ENCODE measurements at places on chromosomes 4 and X.

DNA sequence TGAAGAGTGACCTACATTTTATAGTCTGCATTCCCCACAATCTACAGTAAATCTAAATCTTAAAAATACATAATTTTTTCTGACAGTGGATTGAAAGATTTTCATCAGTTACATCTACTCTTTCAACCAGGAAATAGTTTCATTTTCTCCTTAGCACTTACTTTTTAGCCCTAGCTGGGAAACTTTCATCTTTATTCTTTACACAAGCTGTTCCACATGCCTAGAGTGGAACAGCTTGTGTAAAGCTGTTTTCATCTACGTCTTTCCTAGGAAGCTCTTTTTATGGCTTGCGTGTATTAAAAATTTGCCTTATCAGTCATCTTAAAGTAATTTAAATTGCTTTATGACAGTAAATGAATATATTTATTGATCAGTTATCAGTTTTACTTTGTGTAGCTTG lies 40.5 kb downstream of the RBPJ start:
- no peak for DNase-seq

DNA sequence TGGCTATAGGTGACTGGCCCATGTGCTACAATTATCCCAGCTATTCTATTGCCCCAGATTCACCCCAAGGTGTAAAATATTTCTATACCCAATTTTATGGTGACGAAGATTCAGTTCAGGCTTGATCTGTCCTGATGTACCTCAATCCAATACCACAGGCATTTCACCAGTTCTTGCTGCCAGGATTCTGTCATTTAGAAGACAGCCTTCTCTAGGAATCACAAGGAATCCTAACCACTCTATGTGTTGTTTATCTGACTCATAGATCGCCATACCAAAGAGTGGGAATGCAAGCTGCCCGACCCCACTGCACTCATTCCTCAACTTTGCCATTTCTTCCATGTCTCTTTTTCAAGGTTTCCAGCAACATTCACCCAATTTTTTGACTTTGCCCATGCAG lies 355.0 kb upstream of the EMCN start:
- no peak for DNase-seq

DNA sequence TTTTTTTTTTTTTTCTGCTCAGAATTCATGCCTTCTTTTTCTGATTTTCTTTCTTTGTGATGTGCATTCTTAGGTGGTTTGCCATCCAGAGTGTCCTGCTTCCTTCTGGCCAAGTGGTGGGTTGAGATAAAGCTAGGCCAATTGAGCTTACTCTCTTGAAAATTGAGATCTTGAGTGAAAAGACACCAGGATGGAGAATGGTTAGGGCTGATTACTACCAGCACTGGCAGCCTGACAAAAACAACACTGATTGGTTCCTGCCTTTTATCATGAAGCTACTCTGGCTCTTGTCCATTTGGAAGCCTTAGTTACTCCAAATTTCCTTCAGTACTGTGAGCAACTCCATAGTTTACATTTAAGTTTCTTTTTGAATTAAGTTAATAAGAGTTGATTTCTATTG lies 404.0 kb downstream of the PPARGC1A start:
- DNase-seq, result no peak

GRCh38 chr4:154502111-154502510 lies 10.5 kb upstream of the DCHS2 start:
- no peak for DNase-seq

DNA sequence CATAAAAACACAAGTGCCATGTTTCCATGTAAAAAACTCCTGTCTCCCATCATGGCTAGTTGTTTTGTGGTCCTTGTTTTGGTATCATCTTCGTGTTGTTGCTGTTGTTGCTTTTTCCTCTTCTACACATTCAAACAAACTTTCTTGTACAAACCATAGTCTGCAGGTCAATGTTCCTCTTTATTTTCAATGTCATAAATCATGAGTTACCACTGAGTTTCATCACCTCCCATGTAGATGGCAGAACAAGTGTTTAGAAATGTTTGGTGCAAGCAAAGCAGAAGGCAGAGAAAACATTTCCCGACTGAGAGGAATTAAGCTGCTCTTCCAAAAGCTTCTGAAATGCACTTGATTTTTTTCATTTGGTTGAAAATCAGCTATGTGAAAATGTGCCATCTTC lies 166.0 kb downstream of the ANTXR2 start:
- DNase-seq, result peak; percentile 32

- DNase-seq, result no peak
Measured at GRCh38 chrX:137052643-137053235, 18.9 kb upstream of the GPR101 start.

GRCh38 chr4:166323250-166323649 lies 450.2 kb downstream of the TLL1 start:
- no peak for DNase-seq

GRCh38 chr4:153520801-153521329 lies 54.7 kb downstream of the TMEM131L start:
- DNase-seq, result peak; percentile 70

DNA sequence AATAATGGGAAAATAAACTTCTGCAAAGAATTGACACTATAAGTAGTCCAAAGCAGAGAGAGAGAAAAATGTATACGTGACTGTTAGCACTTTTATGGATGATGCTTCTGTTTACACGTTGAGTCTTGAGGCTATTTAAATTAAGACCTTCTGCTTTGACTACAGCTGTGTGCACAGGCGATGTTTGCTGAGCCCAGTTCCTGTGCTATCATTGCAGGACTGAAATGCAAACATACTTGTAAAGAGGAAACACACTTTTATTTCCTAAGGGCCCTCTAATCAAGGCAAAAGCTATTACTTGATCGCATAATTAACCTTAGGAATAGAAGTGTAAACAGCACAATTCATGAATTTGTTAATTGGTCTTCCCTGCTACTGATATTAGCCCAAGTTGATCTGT lies 226.9 kb downstream of the FBXW7 start:
- DNase-seq, result no peak

- no peak for DNase-seq
Measured at GRCh38 chrX:23938690-23939089, 30.9 kb downstream of the CXorf58 start.

- DNase-seq, result no peak
Measured at GRCh38 chr4:68021185-68021584, 57.9 kb upstream of the TMPRSS11A start.

DNA sequence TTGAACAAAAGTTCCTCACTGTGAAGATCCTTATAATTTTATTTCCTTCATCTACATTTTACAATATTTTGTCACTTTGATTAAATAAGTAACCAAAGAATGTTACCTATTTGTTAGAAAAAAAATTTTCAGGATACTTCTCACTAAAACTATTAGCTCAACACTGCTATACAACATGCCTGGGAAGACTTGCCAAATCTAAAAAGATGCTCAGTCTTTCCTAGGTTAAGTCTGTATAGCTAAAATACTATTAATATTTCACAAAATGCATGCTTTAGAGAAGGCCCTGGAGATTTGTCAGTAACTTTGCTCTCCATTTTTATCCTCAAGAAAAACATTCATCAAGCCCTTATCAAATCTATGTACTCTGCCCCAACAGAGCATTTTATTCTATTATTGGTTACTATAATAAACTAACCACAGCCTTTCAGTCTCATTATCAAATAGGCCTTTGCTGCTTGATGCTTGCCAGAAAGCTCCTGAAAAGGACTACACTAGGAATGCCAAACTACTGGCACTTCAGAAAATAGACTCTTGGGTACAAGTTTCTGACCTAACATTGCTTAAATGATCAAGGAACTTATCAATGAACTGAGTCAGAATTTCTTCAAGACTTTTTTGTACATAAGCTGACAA lies 17.7 kb downstream of the NEK1 start:
- DNase-seq, result no peak

GRCh38 chr4:1767770-1768366 lies 25.2 kb upstream of the FGFR3 start:
- peak; percentile 72 for DNase-seq

DNA sequence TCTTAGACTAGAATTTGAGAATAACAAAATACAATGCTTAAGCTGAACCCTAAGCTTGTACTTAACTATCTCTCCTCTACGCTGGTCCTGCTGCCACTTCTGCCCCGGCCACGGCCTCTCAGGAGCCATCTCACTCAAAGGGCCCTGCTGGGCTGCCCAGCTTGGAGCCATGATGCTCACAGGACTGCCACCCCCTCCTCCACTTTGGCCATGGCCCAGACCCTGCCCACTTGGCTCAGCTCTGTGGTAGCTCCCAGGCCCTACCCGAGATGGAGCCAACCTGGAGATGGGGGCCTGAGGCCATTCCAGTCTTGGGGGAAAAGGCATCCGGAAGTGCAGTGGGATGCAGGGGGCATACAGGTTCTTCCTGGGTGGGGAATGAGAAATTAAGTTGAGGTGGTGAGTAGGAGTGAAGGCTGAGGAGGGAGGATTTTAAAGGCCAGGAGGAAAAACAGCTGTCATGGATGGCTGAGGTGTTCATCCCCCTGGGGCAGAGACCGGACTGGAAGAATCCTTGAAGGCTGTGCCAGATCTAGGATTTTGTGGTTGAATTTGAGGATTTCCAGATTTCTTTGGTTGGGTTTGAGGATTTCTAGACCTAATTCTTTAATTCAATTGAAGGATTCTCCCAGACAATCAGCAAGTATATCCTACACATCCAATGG lies 824 bp downstream of the SASH3 start:
- peak; percentile 30 for DNase-seq

DNA sequence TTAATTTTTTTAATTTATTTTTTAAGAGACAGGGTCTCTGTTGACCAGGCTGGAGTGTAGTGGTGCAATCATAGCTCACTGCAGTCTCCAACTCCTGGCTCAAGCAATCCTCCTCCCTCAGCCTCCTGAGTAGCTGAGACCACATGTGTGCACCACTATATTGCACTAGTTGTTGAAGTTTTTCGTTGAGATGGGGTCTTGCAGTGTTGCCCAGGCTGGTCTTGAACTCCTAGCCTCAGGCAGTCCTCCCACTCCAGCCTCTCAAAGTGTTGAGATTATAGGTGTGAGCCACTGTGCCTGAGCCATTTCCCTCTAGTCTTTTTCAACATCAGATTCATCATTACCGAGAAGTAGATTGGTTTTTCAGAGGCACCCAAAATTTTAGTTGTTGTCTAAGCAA lies 165.7 kb downstream of the DCLK2 start:
- no peak for DNase-seq

- peak; percentile 10 for DNase-seq
Measured at GRCh38 chr4:10413177-10413576, 44.0 kb downstream of the ZNF518B start.

DNA sequence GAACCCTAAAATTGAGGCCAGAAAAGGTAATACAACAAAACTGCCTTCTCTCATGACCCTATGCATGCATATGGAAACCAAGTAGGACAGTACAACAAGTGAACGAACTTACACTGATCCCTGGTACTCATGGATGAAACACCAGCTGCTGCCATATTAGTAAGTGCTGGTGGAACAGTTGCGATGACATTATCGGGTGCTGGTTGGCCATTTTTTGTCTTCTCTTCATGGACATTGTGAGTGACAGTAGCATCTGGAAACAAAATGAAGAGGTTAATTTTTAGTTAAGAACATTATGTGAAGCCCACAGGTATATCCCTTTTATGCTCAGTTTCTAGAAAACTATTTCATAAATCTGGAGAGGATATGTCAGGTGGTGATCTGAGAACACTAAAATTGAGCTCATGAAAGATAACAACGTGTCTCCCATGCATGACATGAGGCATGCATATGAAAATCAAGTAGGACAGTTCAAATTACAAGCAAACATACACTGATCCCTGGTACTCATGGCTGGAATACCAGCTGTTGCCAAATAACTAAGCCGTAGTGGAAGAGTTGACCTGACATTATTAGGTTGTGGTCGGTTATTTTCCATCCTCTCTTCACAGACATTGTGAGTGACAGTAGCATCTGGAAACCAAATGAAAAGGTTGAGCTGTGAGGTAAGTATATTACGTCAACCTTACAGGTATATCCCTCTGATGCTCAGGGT lies 74.2 kb upstream of the CT45A1 start:
- DNase-seq, result no peak

GRCh38 chrX:131802836-131803626 lies 220.1 kb upstream of the STK26 start:
- peak; percentile 15 for DNase-seq

DNA sequence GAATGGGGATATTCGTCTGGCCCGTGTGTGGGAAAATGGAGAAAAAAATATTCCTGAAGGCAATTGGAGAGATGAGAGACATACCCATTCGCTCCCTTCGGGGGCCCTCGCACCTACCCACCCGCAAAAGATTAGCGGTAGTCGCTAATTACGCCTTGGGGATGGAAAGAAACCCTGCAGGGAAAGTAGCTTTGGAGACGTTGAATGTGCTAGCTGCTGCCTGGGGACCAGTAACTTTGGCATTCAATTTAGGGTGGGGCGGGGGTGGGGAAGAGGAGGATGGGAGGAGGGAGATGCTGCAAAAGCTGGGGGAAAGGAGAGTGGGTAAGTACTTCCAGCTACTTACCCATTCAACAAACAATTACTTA lies 407 bp upstream of the ZC4H2 start:
- DNase-seq, result no peak

GRCh38 chr4:61293707-61294400 lies 93.7 kb downstream of the ADGRL3 start:
- no peak for DNase-seq

DNA sequence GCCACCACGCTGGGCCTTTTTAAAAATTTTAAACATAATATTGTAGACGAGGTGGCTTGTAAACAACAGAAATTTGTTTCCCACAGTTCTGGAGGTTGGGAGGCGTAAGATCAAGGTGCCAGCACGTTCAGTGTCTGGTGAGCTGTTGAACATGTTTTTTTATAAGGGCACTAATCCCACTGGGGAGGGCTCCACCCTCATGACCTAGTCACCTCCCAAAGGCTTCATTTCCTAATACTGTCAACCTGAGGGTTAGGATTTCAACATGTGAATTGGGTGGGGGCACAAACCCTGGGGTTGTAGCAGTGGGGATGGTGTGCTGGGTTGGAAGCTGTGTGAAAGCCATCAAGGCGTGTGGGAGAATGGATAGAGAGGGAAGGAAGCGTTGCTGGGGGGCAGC lies 27.6 kb downstream of the TBC1D14 start:
- no peak for DNase-seq

DNA sequence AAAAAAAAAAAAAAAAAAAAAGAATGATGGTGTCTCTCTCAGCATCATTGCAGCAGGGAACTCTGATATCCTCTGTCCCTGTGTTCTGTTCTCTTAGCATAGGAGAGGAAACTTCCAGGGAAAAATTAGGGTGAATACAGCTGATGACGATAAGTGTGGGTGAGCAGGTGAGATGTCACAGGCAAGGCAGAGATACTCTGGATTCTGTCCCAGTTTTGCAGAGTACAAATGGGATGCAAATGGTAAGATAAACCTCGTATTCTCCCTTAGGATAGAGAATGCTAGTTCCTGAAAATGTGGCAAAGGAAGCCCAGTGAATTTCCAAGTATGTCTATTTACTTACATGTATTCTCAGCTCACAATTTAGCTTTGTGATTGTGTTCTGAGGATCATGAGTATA lies 671.6 kb upstream of the BOD1L1 start:
- no peak for DNase-seq

DNA sequence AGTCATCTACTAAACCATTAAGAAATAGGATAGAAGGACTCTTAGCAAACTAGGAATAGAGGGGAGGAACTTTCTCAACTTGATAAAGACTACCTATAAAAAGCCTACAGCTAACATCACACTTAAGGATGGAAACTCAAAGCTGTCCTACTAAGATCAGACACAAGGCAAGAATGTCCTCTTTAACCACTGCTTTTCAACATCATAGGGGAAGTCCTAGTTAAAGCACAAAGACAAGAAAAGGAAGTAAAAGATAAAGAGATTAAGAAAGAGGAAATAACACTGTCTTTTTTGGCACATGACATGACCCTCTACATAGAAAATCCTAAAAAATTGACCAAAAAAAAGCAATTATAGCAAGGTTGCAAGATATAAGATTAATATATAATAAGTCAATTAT lies 136.6 kb downstream of the FBXW7 start:
- peak; percentile 55 for DNase-seq

Measured in suppressor macrophage treated with lipopolysaccharide for 1 hour (primary cell).